ENCODE measurements at places on chromosomes 12 and 14. TPM values are rescaled to one million over a fixed set of nuclear protein-coding genes. Genes with fewer than 3 reads are reported as not detected.

FAM90A1 gene
- not detected for total RNA-seq

SLC8B1 gene
- total RNA-seq = 5.8 TPM

DAO gene
- not detected for total RNA-seq

SALL2 gene
- 0.67 TPM for total RNA-seq

KRT72 gene
- not detected for total RNA-seq

OAS2 gene
- 0.99 TPM for total RNA-seq

- DNase-seq = no peak
Observed at GRCh38 chr12:132236129-132236929, 92.1 kb downstream of the NOC4L start.

DNA sequence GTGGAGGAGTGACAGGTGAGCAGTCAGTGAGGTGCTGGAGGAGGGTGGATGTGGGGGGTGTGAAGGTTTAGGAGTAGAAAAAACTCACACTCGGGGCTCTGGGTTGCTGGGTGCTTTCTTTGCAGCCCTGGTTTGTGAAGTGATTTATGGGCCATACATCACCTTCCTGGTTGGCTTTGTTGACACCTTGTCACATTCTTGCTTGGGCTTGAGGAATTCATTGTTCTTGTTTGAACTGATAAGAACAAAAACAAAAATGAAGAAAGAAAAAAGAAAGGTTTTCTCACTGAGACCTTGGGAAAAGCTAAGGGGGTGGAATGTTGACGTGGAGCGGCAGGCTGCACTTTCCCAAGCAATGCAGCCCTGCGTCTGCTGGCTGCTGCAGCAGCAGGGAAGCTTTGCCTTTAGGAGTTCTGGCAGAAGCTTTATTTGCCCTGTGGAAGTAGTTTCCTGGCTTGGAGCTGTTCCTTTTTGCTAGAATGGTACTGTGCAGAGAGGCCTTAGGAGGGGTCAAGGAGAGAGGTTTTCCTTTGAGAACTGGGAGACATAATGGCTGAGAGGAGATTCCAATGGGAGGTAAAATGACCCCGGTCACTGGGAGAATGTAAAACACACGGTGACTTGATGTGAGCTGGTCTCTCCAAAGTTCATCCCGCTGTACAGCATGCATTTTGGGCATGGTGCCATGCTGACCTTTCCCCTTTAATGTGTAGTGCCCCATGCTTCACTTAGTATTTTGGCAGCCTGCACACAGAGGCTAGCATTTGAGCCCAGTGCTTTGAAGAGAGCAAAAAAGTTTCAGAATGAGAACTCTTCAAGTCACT lies 52.8 kb downstream of the HMGA2 start:
- DNase-seq = no peak

DNA sequence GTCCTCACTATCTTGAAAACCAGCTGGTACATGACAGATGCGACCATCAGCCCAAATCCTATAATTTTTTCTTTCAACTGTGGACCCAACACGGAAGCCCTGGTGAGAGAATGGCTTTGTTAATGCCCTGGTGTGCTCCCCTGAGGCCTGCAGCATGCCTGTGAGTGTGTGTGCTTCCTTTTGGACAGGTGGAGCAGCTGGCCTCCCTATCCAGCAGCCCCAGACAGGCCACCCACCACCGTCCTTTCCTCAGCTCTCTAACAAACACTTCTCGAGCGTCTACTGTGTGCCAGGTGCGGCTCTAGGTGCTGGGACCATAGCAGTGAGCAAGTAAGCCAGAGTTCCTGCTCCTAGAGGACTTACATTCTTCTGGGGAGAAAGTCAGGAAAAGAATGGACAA lies 78.9 kb upstream of the GZMB start:
- DNase-seq = no peak

DNA sequence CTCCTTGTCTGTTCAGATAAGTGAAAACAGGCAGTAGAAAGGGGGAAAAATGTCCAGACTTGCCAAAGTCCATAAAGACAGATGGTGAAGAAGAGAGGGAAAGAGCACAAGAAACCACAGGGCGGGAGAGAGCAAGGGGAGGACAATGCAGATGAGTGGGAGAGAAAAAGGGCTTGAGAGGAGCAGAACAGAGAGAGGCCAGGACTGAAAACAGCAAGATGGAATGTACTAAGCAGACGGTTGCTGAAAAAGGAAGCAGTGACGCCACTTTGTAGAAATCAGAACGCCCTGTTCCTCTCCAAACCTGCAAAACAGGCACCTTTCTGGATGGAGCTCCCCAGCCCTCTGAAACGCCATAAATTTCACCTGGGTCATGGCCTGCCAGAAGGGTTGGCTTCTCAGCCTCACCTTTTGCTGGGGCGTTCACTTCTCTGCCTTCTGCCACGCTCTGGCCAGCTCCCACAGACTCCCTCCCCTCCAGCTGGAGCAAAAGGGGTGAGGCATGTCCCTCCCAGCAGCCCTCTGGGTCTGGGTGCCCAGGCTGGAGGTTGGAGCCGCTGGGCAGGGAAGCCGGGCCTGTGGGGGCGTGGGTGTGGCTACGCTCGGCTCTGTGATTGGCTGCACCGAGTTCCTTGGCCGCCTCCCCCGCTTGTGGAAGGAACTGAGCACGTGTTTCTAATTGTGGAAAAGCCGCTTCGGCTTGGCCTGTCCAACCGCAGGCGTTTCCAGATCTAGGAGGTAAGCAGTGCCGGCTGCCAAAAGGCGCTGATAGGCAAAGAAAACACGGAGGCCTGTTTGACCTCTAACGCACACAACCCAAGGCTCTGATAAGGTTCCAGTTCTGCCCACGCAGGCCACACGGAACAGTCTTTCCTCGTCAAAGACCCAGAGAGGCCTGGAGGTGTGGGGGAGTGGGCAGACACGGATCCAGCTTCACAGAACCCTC lies 29.3 kb downstream of the SLC7A8 start:
- DNase-seq = no peak

GRCh38 chr12:46487567-46488131 lies 115.1 kb upstream of the SLC38A2 start:
- no peak for DNase-seq

GRCh38 chr12:6869049-6870021 lies 2.0 kb downstream of the TPI1 start:
- DNase-seq = peak; percentile 58

DNA sequence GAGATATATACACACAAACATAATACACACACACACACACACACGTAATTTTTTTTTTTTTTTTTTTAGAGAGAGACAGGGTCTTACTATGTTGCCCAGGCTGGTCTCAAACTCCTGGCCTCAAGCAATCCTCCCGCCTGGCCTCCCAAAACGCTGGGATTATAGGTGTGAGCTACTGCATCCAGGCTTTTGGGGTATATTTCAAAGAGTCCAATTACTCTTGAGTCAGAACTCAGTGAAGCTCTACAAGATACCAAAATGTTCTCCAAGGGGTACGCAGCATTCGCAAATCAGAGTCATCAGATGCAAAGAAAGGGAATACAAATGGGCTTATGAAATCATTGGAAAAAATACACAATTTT lies 54.0 kb downstream of the PHLDA1 start:
- no peak for DNase-seq

GRCh38 chr12:2336409-2336829 lies 283.6 kb downstream of the CACNA1C start:
- DNase-seq = no peak

- no peak for DNase-seq
Observed at GRCh38 chr12:38159092-38159551, 157.5 kb upstream of the ALG10B start.

DNA sequence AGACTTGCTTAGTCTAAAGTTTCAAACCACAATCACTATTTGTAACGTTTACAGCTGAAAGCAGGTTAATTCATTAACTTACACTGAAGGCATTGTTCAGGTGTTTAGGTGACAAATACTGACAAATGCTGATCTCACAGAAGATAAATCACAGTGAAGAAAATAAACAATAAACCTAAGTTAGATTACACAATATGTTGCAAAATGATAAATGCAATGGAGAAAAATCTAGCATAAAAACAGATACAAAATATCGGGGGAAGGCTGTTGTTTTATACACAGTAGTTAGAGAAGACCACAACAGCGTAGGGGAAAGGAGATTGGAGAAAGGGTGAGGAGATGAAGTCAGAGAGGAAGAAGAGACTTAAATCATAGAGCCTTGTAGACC lies 3.0 kb downstream of the SCAF11 start:
- no peak for DNase-seq

- peak; percentile 23 for DNase-seq
Observed at GRCh38 chr12:14514154-14514842, 53.4 kb downstream of the PLBD1 start.
